ENCODE measurements at places on chromosomes 1 and 21. TPM values are rescaled to one million over a fixed set of nuclear protein-coding genes. Genes with fewer than 3 reads are reported as not detected.

GRCh38 chr1:224251741-224252146 lies 68.7 kb downstream of the DEGS1 start:
- no peaks in the 10 kb centered on the region for H3K27me3 ChIP-seq
- no peak overlapping the region for H3K4me3 ChIP-seq
- no peaks in the 10 kb centered on the region for H3K4me1 ChIP-seq
- H3K27ac ChIP-seq, result no peak overlapping the region
- DNase-seq, result no peak

HLCS gene
- total RNA-seq, result 28.8 TPM

GRCh38 chr1:234923626-234924025 lies 205.0 kb downstream of the TOMM20 start:
- H3K4me3 ChIP-seq, result no peak overlapping the region
- H3K27ac ChIP-seq, result no peak overlapping the region
- no peaks in the 10 kb centered on the region for H3K27me3 ChIP-seq
- H3K36me3 ChIP-seq, result no peaks in the 10 kb centered on the region
- DNase-seq, result peak; percentile 4

RNF186 gene
- total RNA-seq, result not detected

DNA sequence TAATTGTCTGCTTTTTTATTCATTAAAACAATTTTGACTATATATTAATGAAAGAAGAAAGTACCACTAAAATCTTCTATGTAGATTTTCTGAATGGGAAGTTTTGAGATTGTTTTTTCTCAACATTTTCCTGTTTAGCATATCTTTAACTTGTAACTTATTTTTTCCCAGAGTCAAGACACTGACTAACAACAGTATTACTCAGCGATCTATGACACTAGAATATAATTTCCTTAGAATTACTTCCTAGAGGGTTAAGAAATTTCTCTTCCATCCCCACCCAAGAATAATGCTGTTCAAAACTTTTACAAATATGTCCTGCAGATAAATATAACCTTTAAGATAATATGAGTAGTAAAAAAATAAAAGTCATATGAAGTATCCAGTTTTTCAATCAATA lies 218.2 kb upstream of the NR5A2 start:
- DNase-seq, result no peak
- no peak overlapping the region for H3K27ac ChIP-seq
- H3K36me3 ChIP-seq, result no peaks in the 10 kb centered on the region
- H3K4me1 ChIP-seq, result no peaks in the 10 kb centered on the region
- no peak overlapping the region for H3K4me3 ChIP-seq

BATF3 gene
- total RNA-seq, result 2.4 TPM

DNA sequence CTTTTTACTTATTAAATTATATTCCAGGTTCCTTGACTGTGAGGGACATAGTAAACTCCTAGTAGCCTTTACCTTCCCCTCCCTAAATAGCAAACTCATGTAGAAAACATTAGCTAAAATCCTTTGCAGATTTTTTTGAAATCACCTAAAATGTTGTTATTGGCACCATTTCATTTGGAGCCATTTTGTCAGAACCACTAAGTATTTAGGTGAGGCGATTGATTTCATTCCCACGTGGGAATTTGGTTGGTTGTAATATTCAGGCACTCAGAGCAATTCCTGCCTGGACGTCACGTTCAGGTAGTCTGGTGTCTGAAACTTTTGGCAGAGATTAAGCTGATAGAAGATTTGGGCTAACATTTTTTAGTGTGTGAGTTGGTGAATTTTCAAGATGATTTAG lies 84.3 kb downstream of the CAMTA1 start:
- no peak for DNase-seq
- H3K36me3 ChIP-seq, result no peaks in the 10 kb centered on the region
- no peaks in the 10 kb centered on the region for H3K4me1 ChIP-seq
- H3K27me3 ChIP-seq, result no peaks in the 10 kb centered on the region

DNA sequence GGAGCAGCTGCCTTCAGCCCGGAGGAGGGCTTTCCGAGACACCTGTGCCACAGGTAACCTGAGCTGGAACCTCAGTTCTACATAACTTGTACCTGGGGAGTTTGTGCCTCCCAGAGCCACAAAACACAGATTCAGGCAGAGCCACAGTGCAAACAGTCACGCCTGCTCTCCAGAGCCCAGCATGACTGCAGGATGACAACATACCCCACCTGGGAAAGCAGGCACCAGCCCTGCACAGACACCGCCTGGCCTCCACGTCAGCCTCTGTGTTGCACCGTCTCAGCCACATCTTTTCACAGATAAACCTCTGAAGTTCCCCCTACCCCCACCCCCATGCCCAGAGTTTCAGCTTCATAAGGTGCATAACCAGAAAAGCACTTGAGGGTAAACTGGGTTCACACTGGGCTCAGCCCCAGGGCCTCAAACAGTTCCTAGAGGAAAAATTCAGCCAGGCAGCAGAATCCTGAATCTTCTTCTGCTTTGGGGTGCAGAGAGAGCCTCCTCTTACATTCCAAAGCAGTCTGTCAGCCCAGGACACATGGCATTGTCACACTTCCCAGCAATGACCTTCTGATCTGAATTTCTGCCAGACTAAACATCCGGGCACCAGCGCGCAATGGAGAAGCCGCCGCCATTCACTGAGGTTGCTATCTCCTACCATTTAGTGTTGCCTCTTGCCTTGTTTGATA lies 229.5 kb downstream of the TOMM20 start:
- peaks cover 11% of the 10 kb centered on the region for H3K4me1 ChIP-seq
- H3K27ac ChIP-seq, result peak overlapping the region; percentile 79
- peak; percentile 68 for DNase-seq
- H3K27me3 ChIP-seq, result no peaks in the 10 kb centered on the region

- no peak overlapping the region for H3K27ac ChIP-seq
- no peak overlapping the region for H3K4me3 ChIP-seq
- peaks cover 21% of the 10 kb centered on the region for H3K4me1 ChIP-seq
- no peaks in the 10 kb centered on the region for H3K36me3 ChIP-seq
These were observed 104.8 kb downstream of the NAV1 start for GRCh38 chr1:201643835-201644104.

DNA sequence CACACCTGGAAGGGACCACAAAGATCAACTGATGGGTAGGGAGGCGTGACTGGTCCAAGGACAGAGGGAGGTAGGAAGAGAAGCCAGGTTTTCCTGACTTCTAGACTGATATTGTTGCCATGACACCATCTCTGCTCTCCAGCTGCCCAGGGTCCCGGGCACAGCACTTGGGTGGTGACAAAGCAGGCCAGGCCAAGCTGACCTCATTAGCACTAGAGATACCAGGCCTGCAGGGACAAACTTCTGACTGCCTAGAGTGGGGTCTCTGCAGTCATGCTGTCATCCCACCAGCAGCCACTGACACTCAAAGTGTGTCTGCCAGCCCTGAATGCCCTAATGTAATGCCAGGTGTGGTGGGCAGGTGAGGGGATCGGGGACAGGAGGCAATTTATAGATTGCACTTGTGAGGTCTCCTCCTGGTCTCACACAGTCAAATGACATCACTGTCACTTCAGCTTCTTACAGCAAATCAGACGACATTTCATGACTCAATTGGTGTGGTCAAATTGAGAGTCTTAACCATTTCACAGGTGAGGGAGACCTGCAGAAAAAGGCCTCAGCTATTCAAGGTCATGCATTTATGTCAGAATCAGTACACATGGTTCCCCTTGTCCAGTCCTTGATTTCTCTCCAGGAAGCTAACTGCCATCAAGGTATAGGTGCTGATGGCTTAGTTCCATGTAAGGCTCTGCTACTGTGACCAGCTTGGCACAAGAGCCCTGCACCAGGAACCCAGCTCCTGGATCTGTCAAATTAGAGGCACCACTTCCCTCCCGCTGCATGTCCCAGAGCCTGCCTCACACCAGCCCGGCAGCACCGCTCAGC lies 2.7 kb downstream of the SLC9A1 start:
- H3K36me3 ChIP-seq, result no peaks in the 10 kb centered on the region
- H3K27me3 ChIP-seq, result no peaks in the 10 kb centered on the region
- H3K27ac ChIP-seq, result peak overlapping the region; percentile 52
- no peak for DNase-seq
- H3K4me1 ChIP-seq, result peaks cover 14% of the 10 kb centered on the region
- no peak overlapping the region for H3K4me3 ChIP-seq

DNA sequence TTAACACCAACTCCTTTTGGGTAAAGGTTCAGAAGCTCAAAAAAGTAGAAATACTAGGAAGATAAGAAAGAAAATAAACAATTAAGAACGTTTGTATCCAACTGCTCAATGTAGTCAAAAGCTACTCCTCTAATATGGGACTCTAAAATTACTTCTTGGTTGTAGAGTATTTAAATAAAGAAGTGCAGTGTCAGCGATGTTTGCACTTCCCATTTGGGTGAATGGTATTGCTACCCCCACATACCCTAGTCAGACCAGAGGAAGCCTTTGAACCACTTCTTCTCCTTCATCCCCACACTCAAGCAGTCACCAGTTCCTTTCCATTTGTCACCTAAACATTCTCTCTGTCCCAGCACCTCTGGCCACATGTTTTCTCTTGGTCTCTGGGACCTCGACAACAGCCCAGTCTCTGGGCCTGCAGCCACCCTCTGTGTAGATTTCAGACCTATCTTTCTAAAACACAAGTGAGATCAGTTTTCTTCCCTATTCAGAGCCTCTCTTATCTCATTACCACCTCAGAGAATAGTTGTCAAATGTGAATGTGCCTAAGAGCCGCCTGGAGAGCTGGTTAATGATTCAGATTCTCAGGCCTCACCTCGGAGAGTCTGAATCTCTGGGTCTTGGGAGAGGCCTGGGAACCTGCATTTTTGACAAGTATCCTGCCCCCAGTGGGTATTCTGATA lies 109.8 kb downstream of the OMA1 start:
- H3K4me1 ChIP-seq, result no peaks in the 10 kb centered on the region
- H3K27ac ChIP-seq, result no peak overlapping the region
- no peak for DNase-seq
- H3K27me3 ChIP-seq, result no peaks in the 10 kb centered on the region
- H3K36me3 ChIP-seq, result no peaks in the 10 kb centered on the region

DNA sequence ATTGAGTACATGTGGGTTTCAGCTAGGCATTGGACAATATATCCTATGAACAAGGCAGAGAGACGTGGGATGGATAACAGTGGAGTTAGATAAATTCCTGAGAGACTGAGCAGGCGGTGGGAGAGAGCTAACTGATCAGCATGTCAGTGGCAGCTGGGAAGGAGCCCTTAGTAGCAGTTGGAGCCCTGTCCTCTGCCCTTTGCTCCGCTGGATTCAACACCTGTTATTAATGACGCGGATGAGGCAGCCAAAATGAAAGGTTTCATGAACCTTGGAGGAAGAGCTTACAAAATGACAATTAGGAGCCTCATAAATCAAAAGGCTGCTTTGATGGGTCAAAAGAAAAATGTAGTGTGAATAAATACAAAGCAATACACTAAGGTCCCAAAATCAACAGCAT lies 16.1 kb downstream of the UBIAD1 start:
- no peak for DNase-seq
- H3K36me3 ChIP-seq, result peaks cover 6% of the 10 kb centered on the region
- peaks cover 5% of the 10 kb centered on the region for H3K4me1 ChIP-seq
- no peak overlapping the region for H3K4me3 ChIP-seq

LRRN2 gene
- total RNA-seq, result 1.3 TPM

- peak; percentile 65 for DNase-seq
- H3K36me3 ChIP-seq, result no peaks in the 10 kb centered on the region
- H3K4me3 ChIP-seq, result no peak overlapping the region
- H3K4me1 ChIP-seq, result no peaks in the 10 kb centered on the region
- H3K27me3 ChIP-seq, result no peaks in the 10 kb centered on the region
- H3K27ac ChIP-seq, result no peak overlapping the region
These were observed 294.1 kb upstream of the KAZN start for GRCh38 chr1:14304381-14304865.

AKNAD1 gene
- 0.31 TPM for total RNA-seq

- no peak for DNase-seq
- peaks cover 4% of the 10 kb centered on the region for H3K4me1 ChIP-seq
- H3K4me3 ChIP-seq, result no peak overlapping the region
- H3K27me3 ChIP-seq, result no peaks in the 10 kb centered on the region
- H3K27ac ChIP-seq, result no peak overlapping the region
These were observed 43.0 kb upstream of the TENT5C start for GRCh38 chr1:117562581-117563491.

GPR153 gene
- total RNA-seq, result 8.0 TPM

GRCh38 chr1:68347415-68347814 lies 102.3 kb downstream of the RPE65 start:
- H3K27me3 ChIP-seq, result no peaks in the 10 kb centered on the region
- no peak overlapping the region for H3K4me3 ChIP-seq
- no peak overlapping the region for H3K27ac ChIP-seq
- no peaks in the 10 kb centered on the region for H3K4me1 ChIP-seq
- H3K36me3 ChIP-seq, result no peaks in the 10 kb centered on the region
- DNase-seq, result no peak

TMEM269 gene
- 0.09 TPM for total RNA-seq

DNA sequence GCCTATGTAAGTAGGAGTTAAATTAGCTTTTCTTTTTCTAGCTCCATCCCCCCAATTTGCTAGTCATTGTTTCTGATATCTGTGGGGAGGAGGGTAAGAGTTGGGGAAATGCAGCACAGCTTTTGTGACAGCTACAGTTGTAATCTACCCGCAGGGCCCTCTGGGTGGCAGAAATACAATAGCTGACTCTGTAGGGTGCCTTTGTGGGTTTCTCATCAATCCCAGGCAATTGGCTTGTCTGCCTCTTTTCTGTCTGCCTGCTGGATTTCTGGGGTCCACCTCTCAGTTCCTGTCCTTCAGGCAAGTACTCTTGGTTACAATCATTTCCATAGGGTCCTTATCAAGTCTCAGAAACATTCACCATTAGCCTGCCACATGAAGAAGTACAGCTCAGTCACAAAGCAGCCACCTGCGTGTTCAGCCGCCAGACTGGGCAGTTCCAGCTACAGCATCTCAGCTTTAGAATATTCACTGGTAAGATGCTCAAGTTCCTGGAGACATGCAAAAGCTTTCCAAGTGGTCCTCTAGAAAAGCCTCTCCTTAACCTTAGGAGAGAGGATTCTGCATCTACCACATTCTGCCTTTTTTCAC lies 19.2 kb upstream of the SLC44A5 start:
- no peaks in the 10 kb centered on the region for H3K4me1 ChIP-seq
- H3K4me3 ChIP-seq, result no peak overlapping the region
- no peaks in the 10 kb centered on the region for H3K27me3 ChIP-seq

DNA sequence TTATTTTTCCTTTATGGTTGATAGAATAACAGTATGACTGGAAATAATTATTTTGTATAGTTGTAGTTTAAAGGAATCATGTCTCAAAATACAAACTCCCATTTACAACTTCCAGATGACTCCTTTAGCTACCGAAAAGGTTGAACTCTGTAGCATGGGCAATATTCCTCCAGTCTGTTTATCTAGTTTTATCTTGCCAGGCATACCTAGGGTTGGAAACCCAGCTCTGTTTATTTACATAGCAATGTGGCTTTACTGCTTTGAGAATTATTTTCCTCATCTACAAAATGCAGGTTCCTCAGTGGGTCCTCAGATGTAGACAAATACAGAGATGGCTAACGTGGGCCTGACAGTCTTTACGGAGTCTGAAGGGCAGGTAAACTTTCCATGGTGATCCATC lies 51.1 kb downstream of the C8A start:
- no peaks in the 10 kb centered on the region for H3K36me3 ChIP-seq
- no peak overlapping the region for H3K4me3 ChIP-seq
- H3K27ac ChIP-seq, result no peak overlapping the region
- no peak for DNase-seq
- no peaks in the 10 kb centered on the region for H3K4me1 ChIP-seq
- no peaks in the 10 kb centered on the region for H3K27me3 ChIP-seq
